ENCODE measurements at places on chromosomes 5 and 9.

GRCh38 chr5:153562189-153562588 is 71.7 kb downstream of the GRIA1 start:
- DNase-seq = no peak

GRCh38 chr9:81716409-81716808 is 27.1 kb upstream of the TLE1 start:
- no peak for DNase-seq

DNA sequence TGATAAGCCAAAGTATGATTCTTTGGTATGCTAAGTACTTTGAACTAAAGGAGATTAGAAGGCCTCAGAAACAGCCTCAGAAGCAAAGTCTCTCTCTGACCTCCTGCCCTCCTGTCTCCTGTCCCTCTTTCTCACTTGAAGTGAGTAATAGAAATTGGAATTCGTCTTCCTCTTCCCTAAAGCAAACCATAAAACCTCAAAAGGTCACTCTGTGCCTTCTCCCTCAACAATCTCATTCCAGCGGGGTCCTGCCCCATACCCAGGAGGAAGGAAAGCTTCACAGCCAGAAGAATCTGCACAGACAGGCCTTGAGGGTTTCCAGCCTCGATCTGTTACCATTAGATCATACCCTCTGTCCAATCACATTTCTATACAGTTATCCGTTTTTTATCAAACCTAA is 87.8 kb downstream of the HAPLN1 start:
- DNase-seq = no peak

- no peak for DNase-seq
Observed at GRCh38 chr5:88092958-88093605, 175.6 kb downstream of the TMEM161B start.

DNA sequence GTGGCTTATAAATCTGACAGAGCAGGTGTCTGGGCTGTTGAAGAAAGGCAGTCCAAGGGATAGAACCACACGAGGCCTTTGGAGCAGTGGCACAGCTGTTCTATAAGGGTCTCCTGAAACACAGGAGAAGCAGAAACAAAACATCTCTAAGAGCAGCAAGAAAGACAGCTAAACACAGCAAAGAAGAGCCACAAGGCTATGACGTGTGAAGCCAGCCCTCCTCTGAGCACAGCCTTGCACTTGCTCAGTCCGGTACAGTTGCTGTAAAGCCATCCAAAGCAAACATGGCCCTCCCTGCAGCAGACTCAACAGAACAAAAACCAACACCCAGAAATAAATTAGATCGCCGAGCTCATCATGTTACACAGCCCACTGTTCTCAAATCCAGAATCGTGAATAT is 2.6 kb upstream of the GZMK start:
- DNase-seq = no peak

DNA sequence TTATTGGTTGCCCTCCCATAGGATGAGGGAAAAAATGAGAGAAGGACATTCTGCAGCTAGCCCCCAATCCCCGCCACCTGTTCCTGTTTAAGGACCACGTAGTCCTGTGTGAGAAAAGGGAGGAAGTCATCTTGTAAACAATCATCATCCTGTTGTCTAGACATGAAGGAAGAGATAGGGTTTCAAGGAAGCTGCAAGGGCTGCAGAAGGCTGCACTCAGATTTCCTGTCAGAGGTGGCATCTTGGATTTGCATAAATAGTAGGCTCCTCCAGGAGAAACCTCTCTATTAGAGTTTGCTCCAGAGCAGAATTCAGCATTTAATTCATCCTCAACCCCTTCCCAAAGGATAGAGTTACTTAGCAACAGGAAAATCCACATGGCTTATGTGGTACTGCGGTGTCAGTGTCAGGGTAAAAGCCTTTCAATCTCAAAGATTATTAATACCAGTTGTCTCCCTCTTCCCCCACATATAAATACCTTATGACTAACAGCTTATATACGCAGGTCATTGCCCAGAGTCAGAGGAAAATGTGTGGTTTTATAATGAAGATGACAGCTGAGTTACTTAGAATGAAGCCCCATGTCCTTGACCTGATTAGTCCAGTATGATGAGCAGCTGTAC is 4.6 kb upstream of the DNAJC18 start:
- no peak for DNase-seq

Data from NCI-H1436 treated with DMSO at 0.1 percent for 48 hours (cell line).